ENCODE measurements at places on chromosomes 5 and 9. TPM values are rescaled to one million over a fixed set of nuclear protein-coding genes. Genes with fewer than 3 reads are reported as not detected.

DNA sequence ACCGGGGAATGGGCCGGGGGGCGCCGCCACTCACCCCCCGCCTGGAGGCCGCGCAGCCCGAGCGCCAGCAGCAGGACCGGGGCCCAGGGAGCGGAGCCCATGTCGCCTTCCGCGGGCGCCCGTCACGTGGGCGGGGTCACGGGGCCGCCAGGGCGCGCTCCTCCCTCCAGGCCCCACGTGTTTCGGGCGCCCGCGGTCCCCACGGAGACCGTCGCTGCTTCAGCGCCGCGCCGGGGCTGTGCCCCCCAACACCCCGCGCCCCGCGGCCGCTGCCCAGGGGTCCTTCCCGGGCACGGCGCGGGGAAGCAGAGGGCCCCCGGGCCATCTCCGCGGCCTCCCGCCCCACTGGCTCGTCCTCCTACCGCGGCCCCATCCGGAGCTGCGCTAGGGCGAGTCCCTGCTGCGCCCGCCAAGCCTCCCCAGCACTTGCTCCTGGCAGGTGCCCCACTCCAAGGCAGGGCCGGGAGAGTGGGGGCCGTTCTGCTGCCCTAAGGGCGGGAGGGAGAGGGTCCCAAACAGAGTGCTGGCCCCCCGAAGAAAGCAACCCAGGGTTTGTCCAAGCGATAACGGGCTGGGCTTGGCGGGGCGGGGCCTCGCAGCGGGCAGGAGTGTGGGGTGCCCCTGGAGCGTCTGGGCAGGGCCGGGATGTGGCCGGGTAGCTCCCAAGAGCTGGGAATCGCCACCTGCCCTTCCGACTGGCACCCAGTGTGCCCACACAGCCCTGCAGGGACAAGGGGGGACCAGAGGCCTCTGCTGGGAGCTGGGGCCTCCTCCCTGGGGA is at the start of gene DPP7:
Gene DPP7 (minus strand): TSS at position 121 of the 781 bp plus-strand sequence. CDS start 20 bp downstream, at position 101.
- peak; percentile 33 for DNase-seq

DNA sequence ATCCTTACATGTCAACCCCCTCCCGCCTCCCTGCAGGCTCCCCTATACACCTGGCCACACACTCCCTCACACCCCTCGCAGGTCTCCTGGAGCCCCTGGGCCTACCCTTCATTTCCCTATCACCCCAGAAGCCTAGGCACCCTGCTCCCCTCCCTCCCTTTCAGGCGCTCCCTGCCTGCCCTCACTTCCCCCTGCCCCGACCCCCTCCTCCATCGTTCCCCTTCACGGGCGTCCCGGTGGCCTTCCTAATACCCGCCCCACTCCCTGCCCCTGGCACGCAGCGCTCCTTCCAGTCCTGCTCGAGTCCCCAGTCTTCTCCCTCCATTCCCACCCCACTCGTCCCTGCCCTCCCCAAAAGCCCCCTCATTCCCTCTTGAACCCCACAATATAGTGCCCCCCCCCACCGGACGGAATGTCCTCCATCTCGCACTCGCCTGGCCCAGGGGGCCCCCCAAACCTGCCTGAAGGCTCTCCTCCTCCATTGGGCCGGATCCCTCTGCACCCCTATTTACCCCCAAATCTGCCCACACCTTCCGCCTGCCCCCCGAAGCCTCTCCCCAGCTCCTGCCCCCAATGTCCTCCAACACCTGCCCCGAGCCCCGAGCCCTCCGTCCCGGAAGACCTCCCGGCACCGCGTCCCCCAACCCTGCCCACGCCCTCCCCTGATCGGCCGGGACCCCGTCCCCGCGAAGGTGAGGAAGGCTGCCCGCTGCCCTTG is 746 bp downstream of the STRBP start:
- no peak for DNase-seq

- no peak for DNase-seq
Measured at GRCh38 chr5:99072846-99073245, 144.0 kb upstream of the CHD1 start.

GRCh38 chr9:112115970-112116753 is 58.9 kb downstream of the SUSD1 start:
- no peak for DNase-seq

GRCh38 chr5:177357459-177358351 is at the start of gene RGS14:
TSS of gene RGS14 (plus strand) at chr5:177357924. CDS start at chr5:177358025, 101 bp downstream.
- peak; percentile 56 for DNase-seq

- no peak for DNase-seq
Measured at GRCh38 chr5:18553269-18553668, 919.0 kb downstream of the TAF11L14 start.

DNA sequence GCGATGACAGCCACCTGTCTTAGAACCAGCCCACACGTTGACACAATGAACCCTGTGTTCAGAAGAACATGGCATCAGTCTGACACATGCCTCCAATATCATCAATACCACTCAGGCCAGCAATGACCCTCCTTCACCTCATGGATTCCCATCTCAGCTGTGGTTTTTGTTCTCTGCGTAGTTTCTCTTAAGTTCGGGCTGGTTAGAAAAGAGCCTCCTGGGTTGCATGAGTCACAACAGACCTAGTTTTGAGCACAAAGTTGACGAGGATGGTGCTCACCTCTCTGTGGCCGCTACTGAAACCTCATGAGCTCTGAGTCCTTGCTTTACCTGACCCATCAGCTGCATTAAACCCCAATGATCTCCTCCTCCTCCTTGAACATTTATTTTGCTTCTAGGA is 299.9 kb downstream of the SPOCK1 start:
- no peak for DNase-seq

DNA sequence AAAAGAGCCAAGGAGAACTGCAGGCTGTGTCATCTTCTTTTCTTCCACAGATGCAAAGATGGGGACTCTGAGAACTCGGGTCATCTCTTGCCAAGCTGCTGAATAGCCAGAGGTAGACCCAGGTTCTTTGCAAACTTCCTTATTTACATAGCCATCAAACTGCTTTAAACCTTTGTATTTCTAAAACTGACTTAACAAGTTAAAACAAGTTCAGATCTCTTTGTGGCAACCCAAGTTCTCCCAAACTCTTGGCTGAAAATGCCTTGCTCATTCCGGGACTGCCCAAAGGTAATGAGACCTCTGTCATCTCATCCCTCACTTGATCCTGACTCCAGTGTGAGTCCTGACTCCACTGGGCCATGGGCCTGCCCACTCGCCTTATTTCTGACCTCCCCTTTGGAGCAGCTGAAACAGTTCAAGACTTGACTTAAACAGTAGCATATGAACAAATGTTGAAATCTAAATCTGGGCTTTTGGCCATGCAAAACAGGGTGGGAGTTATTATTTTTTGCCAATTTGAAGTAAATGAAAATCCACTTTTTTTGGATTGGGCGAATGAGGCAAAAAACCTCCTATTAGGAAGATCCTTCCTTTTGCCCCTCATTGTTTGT is 50.6 kb downstream of the FBXL7 start:
- no peak for DNase-seq

DNA sequence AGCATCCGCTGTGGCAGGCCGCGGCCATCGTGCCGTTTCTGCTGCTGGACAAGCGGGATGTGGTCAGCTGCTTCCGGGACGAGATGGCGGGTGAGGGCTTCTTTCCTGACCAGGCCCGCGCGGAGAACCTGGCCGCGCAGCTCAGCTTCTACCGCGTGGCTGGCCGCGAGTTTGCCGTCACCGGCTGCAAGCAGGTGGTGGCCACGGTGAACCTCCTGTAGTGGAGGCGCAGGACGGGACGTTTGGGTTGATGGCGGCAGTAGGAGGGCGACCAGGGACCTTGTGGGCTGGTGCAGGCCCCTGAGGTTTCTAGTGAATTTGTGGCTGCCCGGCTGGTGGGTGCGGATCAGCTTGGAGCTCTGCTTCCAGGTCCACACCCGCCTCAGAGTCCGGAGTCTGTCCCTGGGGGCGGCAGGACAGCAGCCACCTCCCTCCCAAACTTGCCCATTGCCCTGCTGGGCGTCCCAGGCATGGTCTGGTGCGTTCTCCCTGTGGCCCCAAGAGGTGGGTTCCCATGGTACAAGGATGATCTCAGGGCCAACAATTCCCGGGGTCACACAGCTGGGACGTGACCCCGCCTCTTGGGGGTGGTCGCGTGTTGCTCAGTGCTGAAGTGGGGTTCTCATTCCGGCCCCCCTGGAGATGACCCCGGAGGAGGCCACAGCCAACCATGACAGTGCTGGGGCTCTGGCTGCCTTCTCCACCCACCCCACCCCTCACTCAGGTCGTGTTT is 2.4 kb downstream of the TOR4A start:
- no peak for DNase-seq

DNA sequence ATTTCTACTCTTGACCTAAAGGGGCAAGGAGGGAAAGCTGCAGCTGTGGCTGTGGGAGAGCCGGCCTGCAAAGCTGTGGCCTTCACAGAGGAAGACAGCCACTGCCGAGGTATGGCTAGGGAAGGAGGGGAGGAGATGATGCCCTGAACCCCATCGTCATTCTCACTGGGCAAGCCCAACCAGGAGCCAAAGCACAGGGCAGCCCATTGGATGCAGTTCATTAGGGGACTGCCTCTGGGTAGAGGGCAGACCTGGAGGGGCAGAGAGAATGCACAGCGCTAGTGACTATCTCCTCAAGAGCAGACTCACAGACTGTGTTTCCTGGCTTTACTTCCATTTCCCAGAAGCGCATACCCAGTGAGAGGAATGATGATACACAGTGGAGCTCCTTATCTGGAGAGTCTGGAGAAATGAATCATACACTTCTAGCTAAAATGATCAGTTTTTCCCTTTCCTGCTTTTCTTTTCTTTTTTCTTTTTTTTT is 47.2 kb upstream of the TTC23L start:
- peak; percentile 71 for DNase-seq

DNA sequence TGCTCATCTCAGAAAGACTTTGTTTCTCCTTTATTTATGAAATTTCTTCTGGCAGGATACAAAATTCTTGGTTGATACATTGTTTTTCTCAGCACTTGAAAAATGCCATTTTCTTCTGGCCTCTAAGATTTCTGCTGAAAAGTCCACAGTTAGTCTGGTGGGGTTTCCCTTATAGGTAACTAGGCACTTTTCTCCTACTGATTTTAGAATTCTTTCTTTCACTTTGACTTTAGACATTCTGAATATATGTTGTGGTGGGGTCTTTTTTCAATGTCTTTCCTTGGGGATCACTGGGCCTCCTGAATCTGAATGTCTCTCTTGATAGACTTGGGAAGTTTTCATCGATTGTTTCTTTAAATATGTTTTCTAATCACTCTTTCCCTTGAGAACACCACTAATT is 79.6 kb downstream of the CETN3 start:
- no peak for DNase-seq

DNA sequence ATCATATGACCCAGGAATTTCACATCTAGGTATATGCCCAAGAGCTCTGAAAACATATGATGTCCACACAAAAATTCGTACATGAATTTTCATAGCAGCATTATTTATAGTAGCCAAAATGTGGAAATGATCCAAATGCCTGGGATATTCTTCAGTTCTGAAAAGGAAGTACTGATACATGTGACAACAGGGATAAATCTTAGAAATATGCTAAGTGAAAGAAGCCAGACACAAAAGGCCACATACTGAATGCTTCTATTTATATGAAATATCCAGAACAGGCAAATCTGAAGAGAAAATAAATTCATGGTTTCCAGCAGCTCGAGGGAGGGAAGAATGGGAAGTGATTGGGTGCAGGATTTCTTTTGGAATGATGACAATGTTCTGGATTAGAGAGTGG is 16.8 kb upstream of the ZBTB43 start:
- DNase-seq: no peak

DNA sequence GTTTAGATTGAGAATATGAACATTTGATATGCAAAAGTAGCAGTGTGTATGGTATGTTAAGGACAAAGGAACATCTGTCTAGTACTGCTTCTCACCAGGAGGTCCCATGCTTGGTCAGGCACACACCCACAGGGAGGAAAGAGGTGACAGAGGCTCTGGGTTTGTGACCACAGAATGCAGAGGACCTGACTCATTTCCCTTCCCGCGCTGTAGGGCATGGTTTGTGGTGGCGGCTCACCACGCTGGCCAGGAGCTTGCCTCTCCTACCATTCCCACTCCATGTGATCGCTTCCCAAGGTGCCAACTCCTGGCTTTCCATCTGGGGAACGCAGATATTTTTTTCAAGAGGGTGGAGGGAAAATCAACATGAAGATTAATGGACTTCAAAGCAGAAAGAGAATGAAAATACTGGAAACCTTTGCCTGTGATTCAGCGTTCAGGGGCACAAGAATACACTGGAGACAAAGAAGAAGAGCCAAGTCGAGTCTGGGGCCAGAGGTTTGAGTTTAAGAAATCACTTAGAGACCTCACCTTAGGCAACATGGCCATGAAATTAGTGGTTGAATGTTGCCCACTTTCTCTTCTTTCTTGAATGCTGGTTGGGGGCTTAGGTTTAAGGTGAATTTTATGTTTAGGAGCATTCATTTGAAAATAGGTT is 477.8 kb downstream of the CCDC171 start:
- DNase-seq: peak; percentile 5

DNA sequence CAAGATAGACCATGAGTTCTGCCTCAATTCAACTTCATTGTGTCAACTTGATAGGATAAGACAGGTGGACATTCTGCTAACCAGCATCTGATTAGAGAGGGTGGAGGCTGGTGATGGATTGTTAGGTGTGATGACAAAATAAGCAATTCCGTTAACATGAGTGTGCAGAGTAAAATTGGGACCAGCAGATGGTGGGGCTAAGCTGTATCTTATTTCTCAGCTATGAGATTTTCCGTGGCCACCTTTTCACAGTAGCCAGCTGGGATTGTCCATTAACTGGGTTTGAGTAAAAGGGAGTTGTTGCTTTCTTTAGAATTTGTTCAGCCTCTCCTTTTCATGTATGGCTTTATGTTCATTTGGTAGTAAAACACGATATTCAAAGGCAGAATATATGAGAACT is 28.8 kb upstream of the TAL2 start:
- DNase-seq: no peak

DNA sequence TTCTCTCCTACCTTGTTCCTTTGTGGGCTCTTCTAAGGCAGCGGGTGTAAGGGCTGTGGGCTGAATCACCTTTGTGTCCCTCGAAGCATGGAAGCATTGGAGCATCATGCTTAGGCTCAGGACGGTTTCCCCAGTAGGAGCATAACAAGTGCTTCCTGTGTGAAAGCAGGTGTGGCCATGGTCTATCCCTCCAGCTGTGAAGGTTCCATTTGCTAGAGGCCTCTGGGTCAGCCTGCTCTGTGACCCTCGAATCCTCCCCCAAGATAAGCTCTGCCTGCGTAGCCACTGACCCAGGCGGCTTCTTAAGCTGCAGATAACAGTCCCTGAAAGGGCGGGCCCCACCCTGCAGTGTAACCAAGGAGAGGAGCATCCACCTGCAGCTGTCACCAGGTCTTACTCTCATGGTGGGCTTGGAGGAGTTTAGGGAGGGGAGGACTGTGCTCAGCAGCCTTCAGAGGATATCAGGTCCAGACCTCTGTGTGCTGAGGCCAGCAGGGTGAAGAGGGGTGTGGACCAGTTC is 8.4 kb upstream of the NDST1 start:
- no peak for DNase-seq

- DNase-seq: peak; percentile 26
Measured at GRCh38 chr5:32942225-32942989, 231.3 kb downstream of the NPR3 start.

The ZNF483 gene
- total RNA-seq: 1.8 TPM

The TSLP gene
- total RNA-seq: not detected

The ROR2 gene
- not detected for total RNA-seq

The SPAAR gene
- total RNA-seq: 24.8 TPM

The C9orf50 gene
- not detected for total RNA-seq

The KIF2A gene
- 57.7 TPM for total RNA-seq

Measured in endothelial cell of umbilical vein (primary cell).